CMK (cell line): ENCODE measurements at places on chromosomes 4 and X.
A peak's percentile ranks its signal among the peaks of the same experiment; 100 is the strongest.

- peak; percentile 56 for DNase-seq
Observed at GRCh38 chr4:83490876-83491450, 6.1 kb upstream of the ABRAXAS1 start.

GRCh38 chrX:108299101-108299591, 139.1 kb downstream of the COL4A6 start:
- no peak for DNase-seq

- no peak for DNase-seq
Observed at GRCh38 chr4:125045311-125045710, 269.4 kb upstream of the FAT4 start.

DNA sequence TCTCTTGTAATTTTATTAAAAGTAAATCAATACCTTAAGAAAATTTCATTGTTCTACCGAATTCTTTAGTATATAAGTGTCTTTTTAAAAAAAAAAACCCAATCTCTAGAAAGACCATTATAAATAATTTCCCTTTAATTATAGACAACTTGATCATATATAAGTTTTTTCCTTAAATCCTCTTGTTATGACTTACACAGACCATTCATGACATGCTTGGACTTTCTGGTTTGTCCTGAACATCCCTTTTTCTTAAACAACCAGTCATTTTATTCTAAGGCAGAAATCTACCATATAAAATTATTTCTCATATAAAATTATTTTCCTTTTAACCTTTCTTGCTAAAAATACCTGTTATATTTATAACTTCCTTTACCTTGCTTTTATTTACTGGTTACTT, 15.4 kb upstream of the FHDC1 start:
- no peak for DNase-seq

GRCh38 chr4:147786531-147786930, 54.6 kb downstream of the ARHGAP10 start:
- no peak for DNase-seq

GRCh38 chrX:22015139-22015750, 16.9 kb upstream of the PHEX start:
- no peak for DNase-seq

- no peak for DNase-seq
Observed at GRCh38 chr4:114078636-114079035, 99.2 kb upstream of the ARSJ start.

DNA sequence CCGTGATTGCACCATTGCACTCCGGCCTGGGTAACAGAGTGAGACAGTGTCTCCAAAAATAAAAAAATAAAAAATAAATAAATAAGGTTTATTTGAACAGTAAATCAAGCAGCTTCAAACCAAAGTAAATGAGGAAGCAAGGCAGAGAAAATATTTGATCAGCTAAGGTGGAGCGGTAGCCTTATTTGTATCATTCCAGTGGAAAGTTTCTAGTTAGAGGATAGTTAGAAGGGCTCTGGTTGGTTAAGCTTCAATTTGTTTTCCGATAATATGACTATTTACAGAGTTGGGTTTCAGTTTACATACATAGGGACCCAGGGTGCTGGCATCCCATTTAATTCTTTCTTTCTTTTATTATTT, 21.8 kb upstream of the OPHN1 start:
- no peak for DNase-seq
